ENCODE measurements at places on chromosomes 2 and 18. TPM values are rescaled to one million over a fixed set of nuclear protein-coding genes. Genes with fewer than 3 reads are reported as not detected.

The BCL2 gene
- 1.3 TPM for total RNA-seq

The FOXI3 gene
- 18.3 TPM for total RNA-seq

The CACNB4 gene
- total RNA-seq, result 1.4 TPM

The ANKRD62 gene
- not detected for total RNA-seq

The ZNF385B gene
- total RNA-seq, result 3.0 TPM

The ADRA2B gene
- total RNA-seq, result 2.7 TPM

The LRATD1 gene
- 0.31 TPM for total RNA-seq

The AKAIN1 gene
- not detected for total RNA-seq

GRCh38 chr2:27823569-27823968 lies 52.0 kb downstream of the MRPL33 start:
- no peak for DNase-seq

DNA sequence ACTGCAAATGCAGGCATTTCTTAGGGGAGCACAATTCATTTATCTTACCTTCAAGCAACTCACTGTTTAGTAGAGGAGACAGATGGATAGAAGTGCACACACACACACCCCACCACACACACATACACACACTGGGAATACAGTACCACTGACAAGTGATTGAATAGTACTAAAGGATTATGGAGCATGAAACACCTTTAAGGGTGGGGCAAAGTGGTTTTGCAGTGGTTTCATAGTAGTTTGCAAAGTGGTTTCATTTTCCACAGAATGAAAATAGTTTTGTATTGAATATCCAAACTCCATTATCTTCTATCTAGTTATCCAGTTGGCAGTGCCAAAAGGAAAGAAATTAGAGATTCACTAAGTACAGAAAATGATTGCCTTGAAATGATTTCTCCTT lies 18.9 kb downstream of the KIF5C start:
- DNase-seq, result no peak

GRCh38 chr18:54824761-54825160 lies 3.5 kb upstream of the RAB27B start:
- DNase-seq, result no peak

GRCh38 chr18:8707556-8708300 lies 2.4 kb downstream of the MTCL1 start:
- DNase-seq, result no peak

DNA sequence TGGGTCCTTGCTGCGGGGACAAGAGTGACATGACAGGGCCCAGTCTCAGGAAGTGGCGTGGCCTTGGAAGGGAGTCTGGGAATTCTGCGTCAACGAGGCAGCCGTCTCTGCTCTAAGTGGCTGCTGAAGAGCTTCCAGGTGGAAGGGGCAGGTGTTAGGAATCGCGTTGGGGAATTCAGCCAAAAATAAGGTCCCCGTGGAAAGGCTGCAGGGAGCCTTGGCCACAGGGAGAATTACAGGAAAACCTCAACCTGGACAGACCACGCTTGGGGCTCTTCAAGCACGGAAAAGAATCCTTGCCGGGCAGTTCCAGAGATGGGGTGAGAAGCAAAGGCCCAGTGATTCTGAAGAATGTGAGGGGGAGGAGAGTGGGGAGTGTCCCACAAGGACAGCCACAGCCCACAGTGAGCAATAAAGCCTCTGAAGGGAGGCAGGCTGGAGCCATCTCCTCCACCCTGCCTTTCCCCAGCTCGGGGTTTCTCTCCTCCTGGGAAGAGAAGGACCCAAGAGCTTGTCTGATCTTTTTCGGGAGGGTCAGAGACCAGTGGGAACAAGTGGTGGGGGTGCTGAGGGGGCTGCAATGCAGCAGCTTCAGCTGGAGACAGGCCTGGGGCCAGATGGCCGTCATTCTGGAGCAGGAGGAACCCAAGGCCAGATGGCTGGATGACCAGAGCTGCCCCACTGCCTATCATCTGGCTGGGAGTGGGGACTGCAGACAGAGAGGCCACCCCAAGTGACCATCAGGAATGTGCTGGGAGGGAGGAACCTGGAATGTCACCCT lies 106.4 kb upstream of the SMAD2 start:
- no peak for DNase-seq

All from H9 (cell line).